IPS DF 19.7 (cell line): ENCODE measurements at places on chromosomes 3 and 15.

DNA sequence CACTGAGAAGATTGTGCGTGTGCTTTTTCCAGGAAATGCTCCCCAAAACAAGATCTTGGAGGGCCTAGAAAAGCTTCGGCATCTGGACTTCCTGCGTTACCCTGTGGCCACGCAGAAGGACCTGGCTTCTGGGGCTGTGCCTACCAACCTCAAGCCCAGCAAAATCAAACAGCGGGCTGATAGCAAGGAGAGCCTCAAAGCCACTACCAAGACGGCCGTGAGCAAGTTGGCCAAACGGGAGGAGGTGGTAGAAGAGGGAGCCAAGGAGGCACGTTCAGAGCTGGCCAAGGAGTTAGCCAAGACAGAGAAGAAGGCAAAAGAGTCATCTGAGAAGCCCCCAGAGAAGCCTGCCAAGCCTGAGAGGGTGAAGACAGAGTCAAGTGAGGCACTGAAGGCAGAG lies 4.8 kb downstream of the MAP1A start:
- no peak for DNase-seq

DNA sequence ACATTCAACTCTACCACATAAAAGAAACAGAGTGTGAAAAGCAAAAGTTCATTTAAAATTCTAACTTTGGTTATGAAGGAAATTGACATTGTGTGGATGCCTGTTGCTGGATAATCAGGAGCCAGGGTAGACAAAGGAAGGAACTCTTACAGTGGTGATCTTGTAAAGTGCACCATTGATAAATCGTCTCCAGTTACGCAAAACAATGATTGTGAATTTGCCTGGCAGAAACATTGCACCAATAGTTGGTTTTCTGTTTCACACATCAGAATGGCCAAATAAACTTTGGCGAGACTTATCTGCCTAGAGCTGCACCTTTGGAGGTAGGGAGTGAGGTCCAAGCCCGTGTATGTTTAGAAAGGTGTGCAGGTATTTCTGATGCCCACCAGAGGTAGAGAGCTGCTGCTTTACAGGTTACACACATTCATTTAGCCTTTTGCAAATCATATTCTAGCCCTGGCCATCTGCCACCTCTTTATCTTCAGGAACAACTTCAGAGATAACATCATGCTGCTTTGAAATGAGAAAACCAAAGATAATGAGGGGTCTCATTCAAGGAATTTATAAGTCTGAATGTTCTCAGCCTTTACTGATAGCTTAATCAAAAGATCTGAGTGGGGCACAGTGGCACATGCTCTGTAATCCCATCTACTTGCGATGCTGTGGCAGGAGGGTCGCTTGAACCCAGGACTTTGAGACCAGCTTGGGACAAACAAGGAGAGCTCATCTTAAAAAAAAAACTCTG lies 47.4 kb upstream of the P3H2 start:
- no peak for DNase-seq

DNA sequence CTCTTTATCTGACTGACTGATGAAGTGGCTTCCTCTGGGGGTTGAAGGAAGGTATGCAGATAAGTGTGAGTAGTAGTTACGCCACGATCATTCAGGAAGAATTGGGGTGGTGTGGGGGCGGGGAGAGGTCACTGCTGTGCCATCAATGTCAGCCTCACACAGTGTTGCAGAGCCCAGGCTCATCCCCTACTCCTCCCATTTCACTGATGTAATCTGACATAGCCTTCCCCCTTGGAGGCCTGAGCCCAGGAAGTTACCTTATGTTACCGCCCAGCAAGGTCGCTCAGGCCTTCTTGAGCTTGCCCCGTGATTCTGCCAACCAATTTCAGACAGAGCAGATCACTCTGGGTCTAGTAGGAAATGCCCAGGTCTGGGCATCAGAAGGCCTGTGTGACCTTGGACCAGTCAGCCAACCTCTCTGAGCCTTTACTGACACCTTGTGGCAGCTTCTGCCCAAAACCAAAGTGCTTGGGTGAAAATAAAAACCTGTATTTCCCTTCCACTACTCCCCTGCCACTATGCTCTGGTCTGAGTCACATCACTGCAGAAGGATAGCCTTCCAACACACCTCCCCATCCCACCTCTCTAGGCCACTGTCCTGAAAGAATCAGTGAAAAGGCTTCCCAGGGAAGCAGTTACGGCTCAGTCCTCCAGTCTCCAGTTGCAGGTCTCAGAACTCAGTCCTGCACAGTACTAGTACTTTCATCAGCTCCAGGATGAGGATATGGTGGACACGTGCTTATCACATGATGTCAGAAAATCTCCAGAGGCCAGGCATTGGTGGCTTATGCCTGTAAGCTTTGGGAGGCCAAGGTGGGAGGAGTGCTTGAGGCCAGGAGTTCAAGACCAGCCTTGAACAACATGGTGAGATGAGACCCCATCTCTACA lies 28.1 kb upstream of the INSYN1 start:
- no peak for DNase-seq

DNA sequence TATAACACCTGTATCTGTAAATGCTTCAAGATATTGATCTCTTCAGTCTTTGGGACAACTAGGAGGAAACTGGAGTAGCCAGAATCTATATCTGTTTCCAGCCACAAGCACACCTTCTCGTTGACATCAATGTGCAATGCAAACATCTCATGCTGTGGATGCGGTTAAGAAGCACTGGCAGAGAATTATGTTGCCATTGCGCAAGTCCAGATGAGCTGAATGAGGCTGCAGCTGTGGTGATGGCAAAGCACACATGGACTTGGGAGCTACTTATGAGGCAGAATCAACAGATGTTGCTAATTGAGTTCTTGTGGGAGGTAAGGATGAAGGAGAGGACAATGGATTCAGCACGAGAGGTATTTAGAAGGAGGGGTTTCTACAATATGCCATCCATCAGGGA lies 90.9 kb downstream of the STRIT1 start:
- DNase-seq: no peak

DNA sequence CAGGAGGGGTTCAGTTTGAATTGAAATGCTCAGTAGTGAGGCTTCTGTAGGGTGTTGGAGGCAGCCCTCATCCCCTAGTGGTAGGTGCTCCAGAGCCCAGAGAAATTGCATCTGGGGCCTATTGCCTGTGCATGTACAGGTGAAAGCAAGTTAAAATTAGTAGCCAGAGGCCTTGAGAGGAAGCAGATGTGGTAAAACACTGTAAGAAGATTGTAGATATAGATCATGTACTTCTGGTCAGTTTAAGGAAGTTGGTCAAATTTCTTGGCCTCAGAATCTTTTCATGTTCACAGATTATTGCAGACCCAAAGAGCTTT lies 34.6 kb downstream of the IGSF10 start:
- no peak for DNase-seq

- no peak for DNase-seq
These were observed 460.3 kb upstream of the PROK2 start for GRCh38 chr3:72245183-72245811.
